H9 (cell line): ENCODE measurements at places on chromosomes 12 and 14.
A peak's percentile ranks its signal among the peaks of the same experiment; 100 is the strongest.

DNA sequence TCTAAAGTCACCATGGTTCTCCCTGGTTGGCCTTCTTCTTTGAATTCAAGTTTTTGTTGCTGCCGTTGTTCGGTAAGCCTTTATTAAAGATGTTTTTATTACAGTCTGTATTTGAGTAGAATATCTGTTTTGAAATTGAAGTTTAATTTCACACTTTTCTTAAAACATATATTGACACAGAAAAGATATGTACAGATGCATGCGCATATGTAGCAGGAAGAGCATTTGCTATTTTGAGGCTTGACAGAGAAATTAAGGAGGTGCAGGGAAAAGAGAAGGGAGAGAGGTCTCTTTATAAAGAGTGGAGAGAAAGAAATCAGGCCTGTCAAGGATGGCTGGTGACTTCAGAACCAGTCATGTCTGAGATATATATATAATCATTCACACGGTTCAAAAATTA lies 46.0 kb upstream of the TRIM9 start:
- DNase-seq: no peak

- DNase-seq: no peak
Measured at GRCh38 chr14:91185721-91186120, 58.8 kb downstream of the GPR68 start.

DNA sequence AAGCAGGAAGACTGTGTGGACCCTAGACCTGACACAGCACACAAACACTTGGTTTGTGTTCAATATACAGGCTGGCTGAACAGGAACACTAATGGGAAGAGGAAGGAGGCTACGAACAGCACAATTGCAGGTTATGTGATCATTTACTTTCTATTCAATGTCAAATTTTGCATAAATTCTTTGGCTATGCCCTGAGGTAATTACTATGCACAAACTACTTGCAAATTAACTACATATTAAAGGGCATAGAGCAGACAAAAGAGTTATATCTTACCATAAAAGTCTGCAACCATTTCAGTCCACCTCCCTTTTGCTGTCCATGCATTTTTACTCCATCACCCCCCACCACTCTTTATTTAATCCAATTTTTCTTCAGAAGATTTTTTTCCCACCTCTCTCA lies 291.2 kb upstream of the TMTC1 start:
- DNase-seq: no peak

DNA sequence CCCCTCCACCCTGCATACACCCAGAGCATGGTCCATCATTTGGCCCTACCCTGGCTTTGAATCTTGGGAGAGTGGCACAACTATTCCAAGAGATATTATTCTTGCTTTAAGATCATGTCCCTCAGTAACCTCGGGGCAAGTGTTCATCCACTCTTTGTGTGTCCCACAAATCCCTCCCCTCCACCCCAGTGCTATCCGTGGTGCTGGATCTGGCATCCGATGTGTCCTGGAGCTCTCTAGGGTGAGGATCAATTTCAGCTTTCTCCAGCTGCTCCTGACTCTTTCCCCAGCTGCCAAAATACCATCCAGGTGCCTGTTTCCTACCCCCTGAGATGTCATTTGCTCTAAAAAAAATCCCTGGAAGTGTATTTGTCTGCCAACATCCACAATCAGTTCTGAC lies 64.8 kb upstream of the CMKLR1 start:
- no peak for DNase-seq

DNA sequence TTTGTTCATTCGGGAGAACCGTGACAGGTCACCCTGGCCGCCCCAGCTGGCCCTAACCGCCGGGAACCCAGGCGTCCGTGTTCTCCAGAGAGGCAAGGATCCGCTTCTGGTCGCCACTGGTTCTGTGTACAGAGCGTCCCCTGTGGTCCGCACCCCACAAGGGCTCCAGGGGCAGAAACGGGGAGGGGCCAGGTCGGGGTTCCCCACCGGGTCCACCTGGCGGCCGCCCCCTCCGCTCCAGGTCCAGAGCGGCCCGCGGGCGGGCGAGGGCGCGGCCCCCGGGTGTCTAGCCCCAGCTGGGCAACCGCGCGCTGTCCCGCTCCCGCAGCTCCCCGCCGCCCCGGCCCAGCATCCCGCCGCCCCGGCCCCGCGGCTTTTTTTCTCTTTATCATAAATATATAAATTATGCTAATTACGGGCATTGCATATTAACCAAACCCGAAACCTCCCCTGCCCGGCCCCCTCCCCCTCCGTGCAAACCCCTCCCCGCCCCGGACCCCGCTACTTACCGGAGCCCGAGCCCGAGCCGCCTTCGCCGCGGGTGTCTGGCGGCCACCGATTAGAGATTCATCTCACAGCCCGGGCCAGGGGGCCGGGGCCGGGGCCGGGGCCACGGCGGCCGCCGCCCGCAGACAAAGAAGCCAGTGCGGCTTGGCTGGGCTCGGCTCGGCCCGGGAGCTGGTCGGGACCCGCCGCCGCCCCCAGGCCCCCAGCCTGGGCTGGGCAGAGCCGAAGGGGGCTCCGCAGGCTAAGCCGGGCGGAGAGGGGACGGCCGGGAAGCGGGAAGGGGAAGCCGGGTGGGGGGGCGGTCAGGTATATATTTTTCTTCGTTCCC lies 512 bp downstream of the POU6F1 start:
- peak; percentile 73 for DNase-seq

- DNase-seq: no peak
Measured at GRCh38 chr12:89122852-89123251, 229.4 kb downstream of the DUSP6 start.
